ENCODE measurements at places on chromosomes 16 and 17.

DNA sequence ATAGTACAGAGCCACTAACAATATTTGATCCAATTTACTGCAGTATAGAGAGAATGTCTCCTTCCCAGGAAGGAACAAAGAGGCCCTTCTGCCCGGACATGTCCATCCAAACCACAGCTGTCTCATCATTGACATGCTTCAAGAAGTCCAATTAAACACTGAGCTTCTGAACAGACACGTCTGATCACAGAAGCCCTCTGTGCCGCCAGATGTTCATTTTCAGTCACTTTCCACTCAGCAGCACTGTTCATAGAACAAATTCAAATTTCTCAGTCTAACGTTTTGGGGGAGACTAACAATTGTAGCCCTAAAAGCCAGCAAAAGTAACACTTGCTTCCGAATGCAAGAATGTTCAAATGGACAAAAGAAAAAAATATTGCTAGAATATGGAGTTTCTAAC, 15.3 kb downstream of the ZC3H7A start:
- no peak for DNase-seq

GRCh38 chr17:29840884-29841283, 89.1 kb downstream of the SSH2 start:
- no peak for DNase-seq

- DNase-seq, result no peak
Measured at GRCh38 chr17:59668816-59669215, 38.4 kb downstream of the PTRH2 start.

GRCh38 chr16:22973522-22973921, 159.6 kb downstream of the HS3ST2 start:
- DNase-seq, result no peak

GRCh38 chr16:58024486-58025350, 836 bp upstream of the MMP15 start:
- no peak for DNase-seq

- no peak for DNase-seq
Measured at GRCh38 chr17:67605256-67605912, 112.4 kb upstream of the NOL11 start.

DNA sequence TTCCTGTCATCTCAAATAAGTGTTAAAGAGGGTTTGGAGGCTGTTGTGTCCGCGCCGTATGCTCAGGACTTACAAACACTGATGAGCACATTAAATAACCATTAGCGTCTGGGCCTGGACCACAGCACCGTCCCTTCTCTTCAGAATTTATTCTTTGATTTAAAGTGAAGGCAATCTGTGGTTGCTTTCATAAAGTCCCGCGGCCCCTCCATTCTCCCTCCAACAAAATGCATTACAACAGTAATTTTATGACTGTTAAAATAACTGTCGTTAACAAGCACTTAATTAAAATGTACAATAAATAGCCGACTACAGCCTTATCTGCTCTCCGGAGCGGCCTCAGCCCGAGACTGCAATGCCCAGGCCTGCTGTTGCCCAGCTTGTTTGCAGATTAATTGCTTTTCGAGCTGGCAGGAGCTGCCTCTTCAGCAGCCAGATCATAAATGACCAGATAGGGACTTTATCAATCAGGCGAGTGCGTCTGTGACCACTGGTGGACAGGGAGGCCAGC, 30.6 kb upstream of the IRX3 start:
- DNase-seq, result no peak

DNA sequence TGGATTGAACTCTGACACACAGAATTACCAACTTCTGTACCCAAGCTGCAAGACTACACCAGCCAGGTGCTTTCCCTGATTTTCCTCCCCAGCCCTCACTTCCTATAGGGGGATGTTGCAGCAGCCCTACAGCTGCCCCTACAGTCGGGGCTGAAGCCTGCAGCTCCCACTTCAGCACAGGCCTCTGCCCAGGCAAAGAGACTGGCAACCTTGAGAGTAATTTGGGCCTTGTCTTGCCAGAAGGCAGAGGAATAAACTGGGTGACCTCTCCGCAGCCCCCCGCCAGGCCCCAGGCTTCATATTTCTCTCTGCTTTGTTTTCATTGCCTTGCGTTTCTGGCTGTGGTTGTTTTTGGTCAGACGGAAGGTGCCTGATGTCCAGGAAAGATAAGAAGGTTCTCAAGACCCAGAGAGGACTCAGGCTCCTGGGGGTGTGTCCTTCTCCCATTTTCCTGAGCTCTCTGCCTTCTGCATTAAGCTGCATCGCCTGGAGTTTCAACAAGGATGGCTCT, 32.0 kb downstream of the SLC6A4 start:
- peak; percentile 38 for DNase-seq

GRCh38 chr16:89921131-89921701, 1.9 kb upstream of the TUBB3 start:
- DNase-seq, result no peak

- no peak for DNase-seq
Measured at GRCh38 chr16:49564496-49565229, 191.1 kb downstream of the C16orf78 start.

- no peak for DNase-seq
Measured at GRCh38 chr17:43832168-43832975, 574 bp downstream of the MPP3 start.

- no peak for DNase-seq
Measured at GRCh38 chr16:56382901-56383355, 42.4 kb downstream of the AMFR start.

DNA sequence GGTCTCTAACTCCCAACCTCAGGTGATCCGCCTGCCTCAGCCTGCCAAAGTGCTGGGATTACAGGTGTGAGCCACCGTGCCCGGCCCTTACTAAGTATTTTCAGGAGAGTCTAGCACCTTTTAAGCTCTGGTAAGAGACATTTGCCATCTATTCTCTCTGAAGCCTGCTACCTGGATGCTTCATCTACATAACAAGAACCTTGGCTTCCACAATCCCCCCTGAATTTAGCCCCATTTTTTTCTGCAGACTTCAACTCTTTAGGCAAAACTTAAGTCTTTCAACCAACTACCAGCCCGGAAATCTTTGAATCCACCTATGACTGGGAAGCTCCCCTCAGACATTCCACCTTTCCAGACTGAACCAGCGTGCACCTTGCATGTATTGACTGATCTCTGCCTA, 14.0 kb upstream of the UBE2I start:
- no peak for DNase-seq

- no peak for DNase-seq
Measured at GRCh38 chr17:40522250-40522960, 21.0 kb upstream of the TNS4 start.

GRCh38 chr16:48629016-48629415, 19.0 kb upstream of the N4BP1 start:
- no peak for DNase-seq

DNA sequence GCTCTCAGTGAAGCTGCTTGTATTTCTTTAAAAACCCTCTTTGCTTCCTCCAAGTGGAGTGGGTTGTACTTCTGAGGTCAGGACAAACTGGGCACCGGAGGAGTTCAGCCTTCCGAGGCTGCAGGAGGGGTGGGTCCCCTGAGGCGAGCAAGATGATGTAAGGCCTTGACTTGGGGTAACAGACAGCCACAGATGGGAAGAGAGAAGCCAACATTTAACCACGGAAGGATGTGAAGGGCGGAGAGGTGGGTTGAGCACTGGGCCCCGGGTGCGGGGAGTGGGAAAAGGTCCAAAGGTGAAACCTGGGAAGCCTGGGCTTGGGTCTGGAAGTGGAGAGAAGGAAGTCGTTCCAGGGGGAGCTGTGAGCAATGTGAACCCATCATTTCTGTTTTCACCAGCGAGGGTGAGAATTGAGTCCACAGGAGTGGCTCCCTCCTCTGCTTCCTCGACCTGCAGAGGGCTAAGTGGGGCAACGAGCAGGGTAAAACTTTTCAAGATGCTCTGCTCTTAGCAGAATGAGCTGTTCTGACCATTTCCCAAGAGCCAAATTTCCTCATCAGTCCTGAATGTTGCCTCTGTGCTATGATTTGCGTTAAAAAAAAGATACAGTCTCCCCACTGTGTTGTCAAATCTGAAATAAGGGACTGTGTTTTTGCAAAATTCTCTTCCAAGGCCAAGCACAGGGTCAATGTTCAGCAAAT, 137.7 kb upstream of the CRHR1 start:
- DNase-seq, result no peak

DNA sequence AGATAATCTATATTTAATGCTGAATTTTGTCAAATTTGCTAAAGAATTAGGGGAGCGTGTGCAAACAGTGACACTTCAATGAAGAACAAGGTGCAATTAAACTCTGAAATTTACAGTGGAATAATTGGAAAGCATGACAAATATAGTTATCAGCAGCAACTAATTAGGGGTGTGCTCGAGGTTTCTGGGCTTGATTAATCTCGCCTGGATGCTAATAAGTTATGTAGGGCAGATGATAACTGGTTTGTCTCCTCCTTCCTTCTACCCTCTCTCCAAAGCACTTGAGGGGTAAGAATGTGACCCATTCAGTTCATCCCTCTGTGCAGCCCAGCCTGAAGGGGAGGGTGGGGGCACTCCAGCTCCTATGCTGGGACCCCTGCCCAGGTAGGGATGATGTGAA, 21.9 kb downstream of the MRM1 start:
- no peak for DNase-seq

GRCh38 chr16:88807142-88807625, 3.6 kb downstream of the CDT1 start:
- no peak for DNase-seq

GRCh38 chr16:77437859-77438258, 3.0 kb upstream of the ADAMTS18 start:
- DNase-seq, result no peak

- DNase-seq, result no peak
Measured at GRCh38 chr17:7838090-7839075, 4.4 kb downstream of the KDM6B start.

DNA sequence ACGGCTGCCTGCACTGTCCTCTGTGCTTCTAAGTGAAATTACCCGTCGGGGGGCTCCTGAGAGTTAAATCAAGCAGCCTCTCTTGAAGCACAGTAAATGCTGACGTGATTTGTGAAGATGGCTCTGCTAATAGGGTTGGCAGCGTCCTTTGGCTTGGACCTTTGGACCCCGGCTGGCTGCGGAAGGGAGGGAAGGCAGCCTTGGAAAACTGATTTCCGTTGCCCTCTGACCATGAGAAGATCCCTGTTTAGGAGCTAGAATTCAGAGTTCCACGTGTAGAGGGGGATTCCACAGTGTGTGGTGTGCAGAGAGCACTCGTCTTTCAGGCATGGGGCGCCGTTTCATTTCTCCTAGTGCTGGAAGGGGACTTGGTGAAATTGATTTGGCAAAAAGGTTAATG, 640.8 kb downstream of the WWOX start:
- DNase-seq, result no peak

DNA sequence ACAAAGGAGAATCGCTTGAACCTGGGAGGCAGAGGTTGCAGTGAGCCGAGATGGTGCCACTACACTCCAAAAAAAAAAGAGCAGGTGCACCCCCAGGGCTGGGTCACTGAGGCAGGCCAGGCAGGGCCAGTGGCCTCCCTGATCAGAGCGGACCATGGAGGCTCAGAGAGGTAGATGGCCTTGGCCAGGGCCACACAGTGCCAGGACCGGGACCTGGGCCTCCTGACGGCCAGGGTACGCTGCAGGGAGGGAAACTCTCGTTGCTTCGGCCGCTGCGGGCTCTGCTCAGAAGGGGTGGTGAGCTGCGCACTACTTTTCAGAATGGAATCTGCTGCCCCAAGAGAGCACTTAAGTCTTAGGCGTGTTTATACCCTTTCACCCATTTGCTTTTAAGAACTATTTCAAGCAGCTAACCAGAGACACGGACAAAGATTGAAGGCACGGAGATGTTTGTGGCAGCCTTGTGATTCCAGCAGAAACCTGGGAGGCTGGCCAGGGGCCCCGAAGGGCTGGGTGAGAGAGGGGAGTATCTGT, 17.1 kb downstream of the MYO1C start:
- DNase-seq, result no peak

- no peak for DNase-seq
Measured at GRCh38 chr17:29252101-29252791, 5.6 kb downstream of the CRYBA1 start.

- no peak for DNase-seq
Measured at GRCh38 chr17:63140255-63140654, 174.2 kb downstream of the TANC2 start.

GRCh38 chr17:75457047-75457654, 716 bp downstream of the TMEM94 start:
- DNase-seq, result peak; percentile 15

- DNase-seq, result no peak
Measured at GRCh38 chr17:42521036-42521435, 15.0 kb upstream of the NAGLU start.

DNA sequence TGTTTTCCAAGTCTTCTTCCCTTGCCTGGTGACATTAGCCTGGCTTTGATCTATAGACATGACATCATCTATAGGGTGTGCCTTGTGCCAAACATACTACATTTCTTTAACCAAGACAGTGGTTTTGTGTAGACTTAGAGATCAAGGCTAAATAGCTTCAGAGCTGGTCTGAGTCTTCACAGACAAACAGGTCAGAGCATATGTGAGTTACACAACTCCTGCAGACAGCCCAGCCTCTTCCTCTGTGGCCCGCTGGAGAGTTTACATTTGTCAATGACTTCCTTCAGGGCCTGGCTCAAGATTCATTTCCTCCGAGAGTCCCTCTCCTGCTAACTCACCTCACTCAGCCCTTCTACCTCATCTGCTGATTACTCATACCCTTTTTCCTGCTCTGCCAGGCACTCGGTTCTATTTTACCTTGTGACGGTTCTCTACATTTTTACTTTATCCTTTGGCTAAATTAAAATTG, 73.1 kb upstream of the TANC2 start:
- DNase-seq, result no peak

DNA sequence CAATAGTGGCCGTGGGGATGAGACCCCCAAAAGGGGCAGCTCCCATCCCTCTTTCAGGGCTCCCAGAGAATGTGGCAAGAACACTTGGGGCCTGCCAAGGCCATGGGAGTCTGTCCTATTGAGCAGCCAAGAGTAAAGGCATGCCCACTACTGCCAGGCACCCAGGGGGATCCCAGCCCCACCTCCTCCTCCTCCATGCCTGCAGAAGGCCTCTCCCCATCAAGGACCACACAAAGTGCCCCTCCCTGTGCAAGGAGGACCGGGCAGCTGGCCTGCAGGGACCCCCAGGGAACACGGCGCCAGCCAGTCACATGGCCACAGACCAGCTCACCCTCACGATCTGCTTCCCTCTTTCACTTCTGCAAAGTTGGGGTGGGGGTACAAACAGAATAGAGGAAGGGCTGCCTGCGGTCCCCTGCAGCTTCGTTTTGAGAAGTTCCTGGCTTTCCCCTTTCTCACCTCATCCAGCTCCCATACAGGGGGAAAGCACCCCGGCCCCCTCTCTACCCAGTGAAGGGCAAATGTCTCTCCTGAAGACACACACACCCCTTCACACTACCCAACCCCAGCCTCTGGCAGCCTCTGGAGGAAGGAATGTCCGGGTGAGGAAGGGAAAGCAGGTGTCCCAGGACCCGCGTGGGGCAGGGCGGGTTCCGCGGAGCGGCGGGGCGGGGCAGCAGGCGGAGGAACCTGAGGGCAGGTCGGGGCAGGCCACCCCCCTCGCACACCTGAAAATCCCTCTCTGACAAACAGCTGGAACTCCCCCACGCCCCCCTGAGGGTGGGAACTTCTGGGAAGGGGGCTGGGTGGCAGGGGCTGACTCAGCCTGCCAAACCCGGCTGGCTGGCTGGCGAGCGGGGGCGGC, 2.0 kb downstream of the PPP1R9B start:
- no peak for DNase-seq
